ENCODE measurements at places on chromosomes 3 and 15.

DNA sequence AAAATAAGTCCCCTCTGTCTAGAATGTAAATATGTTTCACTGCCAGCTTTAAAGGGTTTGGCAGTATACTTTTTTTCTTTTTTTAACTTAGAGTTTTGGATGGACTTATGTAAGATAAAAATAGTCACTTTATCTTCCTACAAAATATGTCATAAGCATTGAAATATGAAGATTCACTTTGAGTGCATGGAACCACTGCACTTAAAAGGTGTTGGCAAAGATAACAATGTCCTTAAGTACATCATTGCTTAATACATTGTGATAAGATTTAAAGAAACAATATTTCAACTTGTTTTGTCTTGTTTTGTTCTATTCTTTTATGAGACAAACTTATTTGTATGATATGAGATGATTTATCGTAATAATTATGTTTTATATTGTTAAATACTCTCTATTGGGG is 66.3 kb upstream of the NAALADL2 start:
- no peak for DNase-seq

- DNase-seq, result no peak
These were observed 26.5 kb upstream of the XXYLT1 start for GRCh38 chr3:195297446-195297845.

- DNase-seq, result no peak
These were observed 180.5 kb upstream of the RASGRP1 start for GRCh38 chr15:38745126-38745525.

GRCh38 chr3:47082519-47082918 is 81.4 kb downstream of the SETD2 start:
- DNase-seq, result no peak

GRCh38 chr3:172634948-172635347 is 75.9 kb downstream of the NCEH1 start:
- no peak for DNase-seq

DNA sequence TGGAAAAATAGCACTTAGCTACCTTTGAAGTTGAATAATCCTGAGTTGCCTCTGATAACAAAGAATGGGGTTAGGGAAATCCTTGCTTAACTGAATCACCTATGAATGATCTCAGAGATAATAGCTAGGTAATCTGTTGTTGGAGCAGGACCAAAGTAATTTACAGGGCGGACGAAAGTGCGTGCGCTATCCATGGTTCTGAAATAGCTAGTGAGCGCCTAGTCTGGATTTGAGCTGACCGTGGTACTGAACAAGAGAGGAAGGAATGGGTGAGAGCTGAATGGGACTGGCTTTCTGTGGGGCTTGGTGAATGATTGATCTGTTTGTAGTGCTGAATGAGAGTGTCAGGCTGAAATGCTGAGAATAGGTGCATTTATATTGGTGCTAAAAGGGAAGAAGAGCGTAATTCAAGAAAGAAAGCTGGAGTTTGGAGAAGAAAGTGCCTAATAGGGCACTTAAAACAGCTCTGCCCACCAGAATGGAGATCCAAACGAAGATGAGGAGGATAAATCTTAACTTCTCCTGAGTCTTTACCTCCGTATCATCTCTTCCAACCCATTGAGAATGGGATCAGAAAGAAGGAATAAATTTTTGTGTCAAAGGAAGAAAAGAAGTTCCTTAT is 10.1 kb downstream of the SCN10A start:
- peak; percentile 82 for DNase-seq

Measured in LoVo (cell line).